ENCODE measurements at places on chromosomes 5 and 9.

- DNase-seq = no peak
These were observed 42.3 kb downstream of the B4GALT1 start for GRCh38 chr9:33124751-33125381.

GRCh38 chr5:108813673-108814072 is 66.0 kb downstream of the FER start:
- DNase-seq = no peak

DNA sequence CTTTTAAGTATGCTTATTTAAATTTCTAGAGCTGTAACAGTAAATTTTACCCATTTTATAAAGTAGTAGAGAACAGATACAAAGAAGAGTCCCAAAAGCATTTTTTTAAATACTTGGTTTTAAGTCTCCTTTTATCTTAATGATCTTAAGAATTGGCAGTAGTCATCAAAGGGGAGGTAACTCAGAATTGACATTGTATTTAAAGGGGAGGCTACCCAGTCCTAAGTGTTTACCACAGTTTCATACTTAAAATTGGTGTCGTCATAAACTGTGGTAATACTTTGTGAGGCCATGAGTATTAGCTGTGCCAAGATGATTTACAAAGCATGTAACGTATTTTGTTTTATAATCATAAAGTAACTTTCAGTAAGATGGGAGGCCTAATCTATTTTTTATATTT is 14.8 kb downstream of the SLC25A46 start:
- DNase-seq = no peak

- DNase-seq = no peak
These were observed 10.3 kb upstream of the FCN2 start for GRCh38 chr9:134870301-134870694.

GRCh38 chr5:144203750-144204596 is 33.3 kb downstream of the KCTD16 start:
- DNase-seq = peak; percentile 51

- DNase-seq = no peak
These were observed 18.1 kb upstream of the BOD1 start for GRCh38 chr5:173634465-173634983.

DNA sequence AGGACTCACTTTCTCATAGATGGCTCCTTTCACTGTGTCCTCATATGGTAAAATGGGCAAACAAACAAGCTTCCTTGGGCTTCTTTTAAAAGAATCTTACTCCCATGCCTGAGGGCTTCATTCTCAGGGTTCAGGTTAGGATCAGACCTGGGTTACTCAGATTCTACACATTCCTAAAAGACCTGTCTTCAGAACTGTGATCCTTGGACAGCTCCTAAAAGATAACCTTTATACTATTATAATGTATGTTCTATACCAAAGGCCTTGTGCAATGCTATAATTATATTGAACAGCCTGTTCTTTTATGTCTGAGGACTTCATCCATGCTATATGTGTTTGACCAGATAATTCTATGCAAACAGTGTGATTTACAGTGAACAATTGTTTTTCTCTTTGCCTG is 264.4 kb upstream of the CDH10 start:
- no peak for DNase-seq

DNA sequence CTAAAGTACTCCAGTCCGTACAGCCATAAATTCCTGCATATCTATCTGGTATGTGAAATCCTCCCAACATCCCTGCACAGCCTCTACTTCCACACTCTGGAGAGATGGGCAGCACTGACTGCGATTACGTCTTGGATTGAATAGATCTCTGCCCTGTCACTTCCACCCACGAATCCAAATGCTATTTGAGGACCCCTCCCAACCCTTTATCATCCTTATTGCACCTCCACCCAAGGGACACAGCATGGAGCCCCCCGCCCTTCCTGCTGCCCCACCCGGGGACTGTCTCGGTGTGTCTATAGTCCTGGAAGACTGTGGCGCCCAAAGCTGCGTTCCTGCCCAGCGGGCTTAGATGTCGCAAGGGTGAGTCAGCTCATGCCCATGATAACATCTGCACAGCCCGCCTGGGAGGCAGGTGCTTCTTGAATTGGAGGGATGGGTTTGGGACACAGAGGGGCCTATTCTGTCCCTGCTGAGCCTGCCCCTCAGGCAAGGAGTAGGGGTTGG is 105.7 kb upstream of the HAND1 start:
- DNase-seq = no peak

- peak; percentile 17 for DNase-seq
These were observed at the start of gene PRR7 for GRCh38 chr5:177446200-177447065. PRR7 (plus strand) TSS chr5:177446814; CDS start chr5:177455068, 8,254 bp downstream.

DNA sequence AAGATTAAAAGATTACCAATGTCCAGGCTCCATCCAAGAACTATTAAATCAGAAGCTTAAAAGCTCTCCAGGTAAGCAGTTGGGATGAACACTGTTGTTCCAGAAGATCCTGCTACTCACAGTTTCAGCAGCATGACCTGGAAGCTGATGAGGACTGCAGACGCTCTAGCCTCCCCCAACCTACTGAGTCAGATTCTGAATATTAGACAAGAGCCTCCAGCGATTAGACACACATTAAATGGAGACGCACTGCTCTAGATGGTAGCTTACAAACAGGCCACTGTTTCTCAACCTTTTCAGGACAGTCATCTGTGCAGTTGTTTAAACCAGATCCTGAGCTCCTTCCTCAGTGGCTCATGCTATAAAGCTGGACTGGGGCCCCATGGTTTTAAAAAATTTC is 54.3 kb downstream of the MTMR12 start:
- no peak for DNase-seq

GRCh38 chr5:114702136-114702535 is 340.3 kb downstream of the KCNN2 start:
- DNase-seq = no peak

DNA sequence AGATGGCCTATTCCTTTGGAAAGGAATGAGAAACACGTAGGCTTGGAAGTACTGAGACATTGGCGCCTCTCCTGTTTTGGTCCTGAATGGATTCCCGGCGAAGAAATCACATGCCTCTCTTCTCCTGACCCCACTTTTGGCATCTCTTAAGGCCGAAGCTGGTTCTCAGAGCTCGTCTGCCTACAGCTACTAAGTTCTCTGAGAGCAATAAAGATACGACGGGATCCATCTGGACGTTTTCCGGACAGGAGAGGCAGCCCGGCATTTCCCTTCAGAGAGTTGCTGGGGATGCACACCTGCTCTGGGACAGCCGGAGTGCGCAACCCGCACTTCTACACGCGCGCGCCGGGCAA is 336.8 kb upstream of the PUM3 start:
- no peak for DNase-seq

- no peak for DNase-seq
These were observed 68.2 kb upstream of the TBCA start for GRCh38 chr5:77844373-77844622.

GRCh38 chr5:61304590-61305381 is 27.3 kb upstream of the ZSWIM6 start:
- DNase-seq = peak; percentile 18

DNA sequence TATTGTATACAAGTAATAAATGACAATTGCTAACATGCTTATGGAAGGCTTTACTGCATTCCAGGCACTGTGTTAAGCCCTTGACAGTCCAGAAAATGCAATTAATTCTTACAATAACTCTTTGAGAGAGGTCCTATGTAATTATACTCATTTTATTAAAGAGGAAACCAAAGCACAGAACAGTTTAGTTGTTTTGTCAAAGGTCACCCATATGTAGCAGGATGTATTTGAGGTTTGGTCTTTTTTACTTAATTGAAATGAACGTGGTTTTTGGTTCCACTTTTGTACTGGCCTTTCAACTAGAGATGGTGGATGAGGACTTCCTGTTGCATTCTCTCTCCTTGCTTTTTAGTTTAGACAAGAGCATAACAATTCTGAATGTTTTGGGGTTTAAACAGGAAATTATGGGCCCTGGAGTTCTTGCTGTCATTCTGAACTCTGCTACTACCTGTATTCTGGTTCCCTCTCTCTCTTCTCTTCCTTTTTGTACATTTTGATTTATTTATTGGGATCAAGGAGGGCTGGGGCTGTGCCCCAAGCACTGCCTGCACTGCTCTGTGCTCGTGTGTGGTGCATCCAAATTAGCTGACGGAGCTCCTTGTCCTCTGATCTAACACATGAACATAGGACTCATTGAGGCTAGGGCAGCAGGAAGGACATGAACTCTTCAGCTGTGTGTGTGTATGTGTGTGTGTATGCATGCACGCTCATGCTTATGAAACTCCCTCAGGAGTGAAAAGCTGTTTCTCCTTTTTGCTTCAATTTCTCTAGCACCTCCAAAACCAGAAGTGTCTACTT is 47.4 kb downstream of the SLC28A3 start:
- DNase-seq = no peak

DNA sequence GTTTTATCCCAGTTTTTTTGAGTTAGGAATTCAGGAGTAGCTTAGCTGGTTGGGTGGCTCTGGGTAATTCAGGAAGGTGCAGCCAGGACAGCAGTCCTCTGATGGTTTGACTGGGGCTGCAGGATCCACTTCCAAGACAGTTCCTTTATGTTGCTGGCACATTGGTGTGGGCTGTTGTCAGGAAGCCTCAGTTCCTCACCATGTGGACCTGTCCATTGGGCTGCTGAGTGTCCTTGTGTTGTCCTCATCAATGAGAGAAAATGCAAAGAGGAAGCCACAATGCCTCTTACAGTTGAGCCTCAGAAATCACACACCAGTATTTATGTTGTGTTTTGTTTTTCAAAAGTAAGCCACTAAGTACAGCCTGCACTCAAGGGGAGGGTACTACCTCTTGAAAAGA is 140.9 kb downstream of the MAST4 start:
- no peak for DNase-seq

DNA sequence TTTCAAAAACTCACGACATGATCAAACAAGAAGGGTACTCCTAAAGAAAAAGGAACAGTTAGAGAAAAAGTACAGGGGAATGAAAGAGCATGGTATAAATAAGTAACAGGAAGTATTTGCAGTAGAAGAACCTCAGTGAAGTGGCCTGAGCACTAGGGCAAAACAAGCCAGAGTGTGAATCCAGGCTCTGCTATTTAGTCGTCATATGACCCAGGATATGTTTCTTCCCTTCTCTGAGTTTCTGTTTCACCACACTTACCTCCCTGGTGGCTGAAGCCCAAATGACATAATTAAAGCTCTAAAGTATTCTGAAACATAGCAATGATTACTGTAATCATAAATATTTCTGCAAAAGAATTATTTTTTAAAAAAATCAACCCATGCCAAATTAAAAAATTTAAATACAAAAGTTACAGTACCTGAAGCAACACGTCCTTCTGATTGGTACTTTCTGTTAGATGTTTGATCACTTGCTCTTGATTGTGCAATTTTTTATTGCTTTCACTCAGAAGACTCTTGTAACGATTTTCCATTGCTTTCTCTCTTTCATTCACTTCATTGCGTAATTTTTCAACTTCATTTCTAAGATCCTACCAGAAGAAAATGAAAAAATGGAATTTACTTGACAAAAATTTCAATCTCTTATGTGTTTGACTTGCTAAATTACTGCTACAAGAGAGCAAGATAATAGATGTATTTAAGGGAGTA is 88.9 kb downstream of the CDK5RAP2 start:
- DNase-seq = no peak

- no peak for DNase-seq
These were observed 85.2 kb downstream of the CMYA5 start for GRCh38 chr5:79774855-79775237.

DNA sequence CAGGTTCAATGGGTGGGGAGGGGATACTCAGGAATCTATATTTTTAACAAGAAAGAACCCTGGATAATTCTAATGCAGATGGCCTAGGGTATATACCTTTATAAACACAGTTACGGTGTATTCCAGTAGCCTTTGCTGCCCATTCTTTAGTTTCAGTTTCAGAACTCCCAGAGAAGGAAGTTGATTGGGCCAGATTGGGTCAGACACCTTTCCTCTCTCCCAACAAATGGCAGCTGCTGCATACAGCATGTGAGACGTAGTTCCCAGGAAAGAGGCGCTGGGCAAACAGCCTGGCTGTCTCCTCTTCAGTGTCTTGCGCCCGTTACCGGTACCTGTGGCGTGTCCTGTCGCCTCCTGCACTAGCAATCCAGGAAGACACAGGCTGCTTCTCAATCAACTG is 20.4 kb downstream of the ACO1 start:
- no peak for DNase-seq

DNA sequence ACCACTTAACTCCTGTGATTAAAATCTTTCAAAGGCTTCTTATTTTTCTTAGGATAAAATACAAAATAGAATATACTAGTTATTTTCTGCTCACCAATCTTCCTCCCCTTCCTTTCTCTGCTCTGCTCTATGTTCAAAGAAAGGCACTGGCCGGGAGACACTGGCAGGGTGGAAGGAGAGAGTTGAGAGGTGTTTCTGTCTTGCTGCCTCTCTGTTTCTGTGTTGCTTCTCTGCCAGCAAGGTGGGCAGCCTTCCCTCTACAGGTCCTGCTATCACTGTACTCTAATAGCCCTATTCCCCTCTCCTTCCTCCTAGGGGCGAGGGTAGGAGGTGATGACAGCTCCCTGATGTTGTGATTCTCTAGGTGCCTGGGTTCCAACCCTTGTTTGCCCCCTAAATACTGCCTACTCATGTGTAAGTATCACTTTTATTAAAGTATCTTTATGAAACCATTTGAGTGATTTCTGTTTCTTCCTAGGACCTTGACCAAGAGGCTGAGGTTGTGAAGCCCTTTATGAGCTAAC is 515.1 kb downstream of the TLE4 start:
- no peak for DNase-seq

DNA sequence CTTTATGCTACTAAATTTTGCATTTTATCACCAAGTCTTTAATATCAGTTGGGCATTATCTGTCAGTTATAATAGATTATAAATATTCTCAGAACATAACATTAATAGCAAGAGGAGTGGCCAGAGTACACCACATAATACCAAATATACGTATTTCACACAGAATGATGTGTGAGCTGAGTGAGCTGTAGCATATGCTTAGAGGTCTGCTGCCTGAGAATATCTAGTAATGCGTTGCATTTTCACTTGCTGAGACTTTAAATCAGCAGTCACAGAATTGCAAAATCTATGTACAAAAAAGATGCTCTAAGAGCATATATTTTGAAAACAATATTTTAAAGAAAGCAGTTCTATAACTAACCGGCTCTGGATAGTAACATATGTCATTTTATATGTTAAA is 921.1 kb upstream of the EDIL3 start:
- DNase-seq = no peak

GRCh38 chr9:25861421-25861820 is 183.2 kb upstream of the TUSC1 start:
- DNase-seq = no peak

DNA sequence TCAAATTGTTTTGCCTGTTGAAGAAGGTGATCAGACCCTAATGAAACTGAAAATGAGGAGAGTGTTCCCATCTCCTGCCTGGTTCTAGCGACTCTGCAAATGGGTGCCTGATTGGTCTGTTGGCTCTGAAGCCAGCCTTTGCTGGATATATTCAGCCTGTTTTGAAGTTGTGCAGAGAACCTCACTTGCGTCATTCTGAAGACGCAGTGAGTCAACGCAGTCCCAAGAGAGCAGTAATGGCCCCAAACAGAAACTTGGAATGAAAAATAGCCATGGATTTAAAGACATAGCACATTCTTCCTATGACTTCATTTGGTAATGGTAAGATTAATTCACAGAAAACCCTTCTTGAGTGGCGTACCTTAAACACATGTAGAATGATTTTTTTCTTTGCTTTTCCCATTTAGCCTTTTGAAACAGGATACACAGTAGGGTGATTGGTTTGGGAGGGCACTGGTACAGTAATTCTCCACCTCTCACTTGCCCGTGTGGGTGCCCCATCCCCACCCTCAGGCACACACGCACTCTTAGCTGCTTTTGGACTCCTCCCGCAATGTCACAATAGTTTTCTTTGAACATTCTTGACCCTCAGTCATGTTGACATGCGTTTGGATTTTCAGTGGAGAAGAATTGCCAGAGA is 54.1 kb upstream of the ABL1 start:
- peak; percentile 5 for DNase-seq

- no peak for DNase-seq
These were observed 76.8 kb downstream of the GCNT4 start for GRCh38 chr5:74975582-74975981.

Measured in NCI-H1436 (cell line).